NCI-H2107 (cell line): ENCODE measurements at places on chromosomes 3 and 15.
A peak's percentile ranks its signal among the peaks of the same experiment; 100 is the strongest.

DNA sequence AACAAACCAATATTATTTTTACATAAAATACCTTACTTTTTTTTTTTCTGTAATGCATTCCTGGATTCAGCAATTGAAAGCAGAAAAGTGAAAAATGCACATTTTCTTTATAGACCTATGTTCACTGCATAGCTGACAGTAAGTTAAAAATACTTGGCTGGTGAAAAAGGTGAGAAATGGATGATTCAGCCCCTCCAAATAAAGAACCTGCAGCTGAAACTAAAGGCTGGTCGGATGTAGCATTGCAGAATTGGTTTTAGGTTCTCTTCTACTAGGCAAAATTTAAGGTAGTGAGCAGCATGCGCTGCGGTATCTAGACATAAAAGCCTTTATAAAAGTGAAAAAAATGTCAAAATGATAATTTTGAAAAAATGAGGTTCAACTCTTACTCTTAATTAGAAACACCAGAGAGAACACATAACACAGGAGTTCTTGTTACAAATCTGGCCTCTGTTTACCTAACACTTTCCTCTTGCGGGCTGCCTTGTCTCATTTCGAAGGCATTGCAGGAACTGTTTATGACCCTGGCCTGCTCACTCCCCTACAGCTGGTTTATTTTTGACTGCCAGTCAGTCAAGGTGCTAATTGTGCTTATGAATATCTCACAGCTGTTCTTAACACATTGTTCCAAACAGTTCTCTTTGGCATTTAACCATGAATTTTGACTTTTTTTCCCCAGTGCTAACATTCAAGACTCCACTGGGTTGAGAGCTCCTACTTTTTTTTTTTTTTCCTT, 455.4 kb upstream of the TBL1XR1 start:
- no peak for DNase-seq

DNA sequence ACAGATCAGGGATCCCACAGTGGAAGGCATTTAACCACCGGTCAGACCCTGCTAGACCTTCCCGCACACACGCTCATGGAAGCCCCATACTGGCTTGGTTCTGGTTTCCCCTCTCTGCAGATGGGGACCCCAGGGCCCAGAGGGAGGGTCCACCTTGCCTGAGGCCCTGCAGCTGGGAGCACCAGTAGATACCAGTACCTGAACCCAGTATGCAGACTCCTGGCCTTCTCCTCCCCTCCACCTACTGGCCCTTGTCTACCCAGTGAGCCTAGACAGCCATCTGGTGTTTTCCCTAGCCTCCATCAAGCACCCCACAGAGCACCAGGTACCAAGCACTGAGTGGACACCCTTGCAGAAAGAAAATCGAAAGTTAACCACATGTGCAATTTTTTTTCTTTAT, 65.1 kb downstream of the MEGF11 start:
- DNase-seq, result no peak

GRCh38 chr3:12891985-12892839, 50.8 kb upstream of the RPL32 start:
- peak; percentile 24 for DNase-seq

GRCh38 chr3:44186712-44187111, 55.0 kb upstream of the TOPAZ1 start:
- no peak for DNase-seq

DNA sequence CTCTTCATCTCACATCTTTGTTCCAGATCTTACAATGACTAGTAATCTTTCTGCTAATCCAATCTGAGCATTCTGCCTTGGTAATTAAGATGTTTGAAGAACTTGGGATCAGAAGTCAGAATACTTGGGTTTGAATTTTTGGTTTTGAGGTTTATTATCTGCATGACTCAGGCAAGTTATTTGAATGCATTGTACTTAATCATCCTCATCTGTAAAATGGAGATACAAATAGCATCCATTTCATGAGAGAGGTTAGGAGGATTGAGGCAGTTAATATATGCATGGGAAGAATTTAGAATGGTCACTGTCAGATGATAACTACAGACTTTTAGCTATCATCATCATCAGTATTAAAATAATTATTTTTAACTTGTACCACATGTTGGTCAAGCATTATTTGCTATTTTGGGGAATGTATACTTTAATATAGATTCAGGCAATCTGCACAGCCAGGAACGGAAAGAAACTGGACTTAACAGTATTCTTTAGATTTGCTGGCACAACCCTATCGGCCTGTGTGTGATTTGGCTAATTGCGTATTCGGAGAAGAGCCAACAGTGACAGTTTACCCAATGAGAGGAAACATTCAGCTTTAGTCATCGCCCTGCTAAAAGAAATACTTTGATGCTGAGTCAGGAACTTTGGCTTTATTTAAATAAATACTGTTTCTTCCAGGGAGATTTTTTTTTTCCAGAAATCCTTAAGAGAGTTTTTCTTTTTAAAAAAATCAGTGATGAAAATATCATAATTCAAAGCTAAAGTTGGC, 600.0 kb downstream of the ROBO1 start:
- DNase-seq, result no peak

GRCh38 chr3:170584585-170585007, 1.3 kb downstream of the SLC7A14 start:
- no peak for DNase-seq

DNA sequence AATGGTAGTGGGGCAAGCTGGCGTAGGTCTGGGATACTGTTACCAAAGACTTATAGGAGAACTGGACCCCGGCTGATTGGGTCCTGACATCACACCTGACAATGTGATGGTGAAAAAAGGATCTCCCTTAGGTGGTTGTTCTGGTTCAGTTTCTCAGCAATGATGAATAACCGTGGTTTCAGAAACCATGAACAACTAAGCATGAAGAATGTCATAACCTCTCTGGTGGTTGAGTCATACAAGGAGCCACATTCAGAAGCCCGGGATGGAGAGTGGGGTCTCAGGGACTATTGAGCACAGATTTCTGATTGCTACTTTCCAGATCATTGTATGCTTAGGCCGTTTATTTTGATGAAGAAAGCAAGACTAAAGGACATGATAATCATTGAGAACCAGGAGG, 17.4 kb downstream of the GPR160 start:
- no peak for DNase-seq

- DNase-seq, result no peak
These were observed 849 bp downstream of the RRP9 start for GRCh38 chr3:51940648-51941462.

DNA sequence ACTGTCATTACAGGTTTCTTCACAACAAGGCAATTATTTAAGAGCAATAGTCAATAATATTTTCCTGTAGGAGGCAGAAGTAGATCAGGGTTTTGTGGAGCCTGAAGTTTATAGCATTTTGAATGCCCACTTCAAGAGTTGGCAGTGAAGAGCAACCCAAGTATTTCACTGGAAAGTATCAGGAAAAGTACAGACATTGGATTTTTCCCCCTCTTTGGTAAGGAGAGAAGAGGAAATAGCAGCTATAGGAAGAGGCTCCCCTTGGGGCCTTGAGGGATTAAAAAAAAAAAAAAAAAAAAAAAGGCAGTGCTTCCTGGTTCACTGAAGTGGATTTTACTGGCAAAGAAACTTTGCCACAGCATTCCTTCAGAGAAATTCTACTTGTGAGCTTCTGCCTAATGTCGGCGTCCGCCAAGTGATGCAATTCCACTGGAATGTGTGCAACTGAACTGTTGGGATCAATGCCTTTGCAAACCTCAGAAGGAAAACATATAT, 5.7 kb upstream of the CNTN6 start:
- DNase-seq, result no peak

GRCh38 chr15:90924375-90924774, 8.0 kb downstream of the HDDC3 start:
- no peak for DNase-seq

DNA sequence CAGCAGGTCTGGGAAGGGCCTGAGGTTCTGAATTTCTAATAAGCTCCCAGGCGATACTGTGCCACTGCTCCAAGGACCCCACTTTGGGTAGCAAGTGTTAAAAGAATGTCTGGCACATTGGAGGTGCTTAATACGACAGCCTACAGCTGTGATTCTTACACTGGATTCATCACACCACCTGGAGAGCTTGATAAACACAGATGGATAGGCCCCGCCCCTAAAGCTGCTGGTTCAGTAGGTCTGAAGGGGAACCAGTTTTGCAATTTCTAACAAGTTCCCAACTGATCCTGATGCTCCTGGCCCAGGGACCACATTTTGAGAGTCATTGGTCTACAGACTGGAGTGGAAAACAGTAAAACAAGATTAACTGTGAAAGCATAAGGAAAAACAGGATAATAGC, 124.8 kb upstream of the ST8SIA2 start:
- no peak for DNase-seq

DNA sequence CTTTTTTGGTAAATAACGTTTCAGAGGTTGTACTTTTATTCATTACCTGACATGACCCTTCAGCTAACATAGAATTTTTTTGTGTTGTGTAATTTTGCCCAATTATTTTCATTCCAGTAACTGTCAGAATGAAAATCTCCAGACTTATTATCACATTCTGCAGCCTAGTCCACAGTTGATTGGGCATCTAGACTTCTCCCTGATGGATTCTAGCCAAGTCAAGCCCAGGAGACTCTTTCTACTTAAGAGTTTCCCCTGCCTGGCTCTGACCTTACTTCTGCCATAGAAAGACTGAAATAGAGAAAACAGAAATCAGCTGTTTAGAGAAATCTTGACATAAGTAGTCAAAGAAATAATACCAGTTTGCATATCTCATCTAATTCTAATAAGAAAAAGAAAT, 82.9 kb upstream of the CDAN1 start:
- DNase-seq, result no peak

DNA sequence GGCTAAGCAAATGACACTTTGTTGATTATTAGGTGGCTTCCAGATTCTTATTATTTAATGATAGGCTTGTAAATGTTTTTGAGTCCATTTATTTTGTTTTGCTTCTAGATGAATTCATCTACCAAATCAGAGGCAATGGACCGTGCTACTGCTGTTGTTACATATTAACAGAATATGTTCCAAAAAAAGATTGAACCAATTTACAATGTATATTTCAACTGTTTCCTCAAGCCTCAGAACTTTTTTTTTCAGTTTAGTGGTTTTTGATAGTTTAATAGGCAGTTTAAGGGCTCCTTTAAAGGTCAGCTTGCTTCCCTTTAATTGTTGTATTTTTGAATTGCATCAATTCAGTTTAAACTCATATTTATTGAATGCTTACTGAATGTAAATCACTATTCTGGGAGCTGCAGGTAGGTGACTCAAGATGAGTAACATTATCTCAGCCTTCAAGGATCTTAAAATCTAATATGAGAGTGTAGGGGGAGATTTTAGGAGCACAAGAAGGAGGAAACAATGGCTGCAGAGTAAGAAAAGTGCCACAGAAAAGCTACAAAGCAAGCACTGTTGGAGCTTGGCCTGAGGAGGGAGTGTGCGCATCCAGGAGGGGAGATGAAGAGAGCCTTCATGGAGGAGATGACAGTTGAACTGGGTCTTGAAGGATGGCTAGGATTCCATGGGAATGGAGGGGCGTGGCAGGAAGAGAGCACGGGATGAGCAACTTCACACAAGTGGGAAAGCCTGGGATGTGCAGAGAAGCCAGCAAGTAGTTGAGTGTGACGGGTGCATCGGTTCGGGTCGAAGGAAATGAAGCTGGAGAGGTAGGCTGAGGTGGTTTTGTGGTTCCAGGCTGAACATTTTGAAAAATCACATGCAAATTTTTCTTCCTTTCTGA, 14.7 kb downstream of the MAP2K1 start:
- no peak for DNase-seq

DNA sequence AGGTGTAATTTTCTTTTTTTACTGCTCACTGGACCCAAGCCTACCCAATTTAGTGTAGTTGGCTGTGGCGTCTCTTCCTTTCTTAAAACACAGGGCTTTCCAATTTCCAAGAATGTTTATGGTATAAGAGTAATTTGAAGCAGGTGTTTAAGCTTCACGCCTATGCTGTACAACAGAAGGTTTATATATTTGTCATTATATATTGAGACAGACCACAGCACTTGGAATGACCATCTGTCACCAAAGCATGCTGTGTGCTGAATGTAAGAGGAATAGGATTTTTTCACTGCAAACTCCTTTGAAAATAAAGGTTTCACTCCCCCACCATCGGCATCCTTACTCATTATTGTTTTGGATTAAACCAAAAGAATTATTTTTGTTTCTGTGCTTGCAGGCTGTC, 325.7 kb downstream of the OTOL1 start:
- no peak for DNase-seq
